ENCODE measurements at places on chromosomes 12 and 14. TPM values are rescaled to one million over a fixed set of nuclear protein-coding genes. Genes with fewer than 3 reads are reported as not detected.

- no peak for DNase-seq
Observed at GRCh38 chr12:57377103-57377840, 53.6 kb downstream of the R3HDM2 start.

- DNase-seq, result no peak
Observed at GRCh38 chr12:82182601-82183190, 175.5 kb downstream of the CCDC59 start.

LIN7A gene
- total RNA-seq, result 11.8 TPM

P2RX2 gene
- not detected for total RNA-seq

GRCh38 chr14:41558490-41558889 is 48.2 kb upstream of the LRFN5 start:
- DNase-seq, result no peak

- DNase-seq, result peak; percentile 82
Observed at GRCh38 chr12:26124446-26125399, at the start of gene BHLHE41. TSS of gene BHLHE41 (minus strand) at chr12:26125037. CDS start at chr12:26124779, 258 bp downstream.

STRAP gene
- total RNA-seq, result 65.8 TPM

- DNase-seq, result peak; percentile 91
Observed at GRCh38 chr12:119176267-119177055, 2.3 kb upstream of the HSPB8 start.

DNA sequence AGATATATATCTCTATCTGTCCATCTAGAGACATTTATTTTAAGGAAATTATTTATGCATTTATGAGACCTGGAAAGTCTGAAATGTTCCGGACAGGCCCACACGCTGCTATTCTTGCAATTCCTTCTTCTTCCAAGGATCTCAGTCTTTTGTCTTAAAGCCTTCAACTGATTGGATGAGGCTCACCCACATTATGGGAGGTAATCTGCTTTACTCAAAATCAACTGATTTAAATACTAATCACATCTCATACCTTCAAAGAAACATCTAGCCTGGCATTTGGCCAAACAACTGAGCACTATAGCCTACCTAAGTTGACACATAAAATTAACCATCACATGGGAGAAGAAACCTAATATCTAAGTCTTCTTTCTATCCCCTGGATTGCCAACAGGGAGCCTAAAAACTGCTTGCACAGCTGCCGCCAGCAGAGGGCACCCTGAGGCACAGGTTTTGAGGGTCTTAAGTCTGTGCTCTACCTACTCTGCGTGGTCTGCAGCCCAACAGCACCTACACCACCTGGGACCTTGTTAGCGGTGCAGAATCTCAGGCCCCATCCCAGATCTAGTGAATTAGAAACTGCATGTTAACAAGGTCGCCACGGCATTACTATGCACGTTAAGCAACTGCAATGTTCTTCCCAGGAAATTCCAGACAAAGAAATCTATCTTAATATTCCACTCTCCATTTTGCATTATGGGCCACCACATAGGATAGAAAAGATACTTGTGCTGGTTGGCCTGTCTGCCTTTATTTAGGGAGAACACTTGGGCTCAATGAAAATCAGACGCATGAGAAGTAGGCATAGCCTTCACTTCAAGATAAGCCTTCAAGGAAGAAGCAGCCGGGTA is 249.7 kb downstream of the FOXG1 start:
- DNase-seq, result no peak

- no peak for DNase-seq
Observed at GRCh38 chr12:81957631-81958030, 198.5 kb upstream of the PPFIA2 start.

- DNase-seq, result no peak
Observed at GRCh38 chr14:41120402-41120801, 486.3 kb upstream of the LRFN5 start.

GRCh38 chr14:28542040-28542439 is 224.5 kb upstream of the FOXG1 start:
- DNase-seq, result no peak

DNA sequence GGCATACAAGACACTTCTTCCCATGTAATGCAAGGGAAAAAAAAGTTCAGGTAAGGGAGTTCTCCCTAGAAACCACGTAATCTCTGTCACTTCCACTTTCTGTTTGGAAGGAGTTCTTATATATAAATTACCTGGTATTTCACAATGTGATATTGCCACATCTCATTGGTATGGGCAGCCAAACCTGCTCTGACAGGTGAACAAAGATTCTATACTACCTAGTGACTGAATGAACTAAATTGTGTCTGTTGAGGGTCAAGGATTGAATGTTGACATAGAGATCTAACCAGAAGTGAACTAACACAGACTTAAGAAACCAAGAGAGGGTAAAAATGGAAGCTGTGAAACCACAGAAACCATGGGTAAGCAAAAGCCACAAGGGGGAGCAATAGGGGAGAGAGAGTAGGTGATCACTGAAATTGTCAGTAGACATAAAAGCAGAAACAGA is 161.3 kb downstream of the RPL10L start:
- DNase-seq, result no peak

CCDC184 gene
- total RNA-seq, result not detected

PLCZ1 gene
- not detected for total RNA-seq

Measured in uterus (tissue), 4 donors.